ENCODE measurements at places on chromosomes 2 and 18. TPM values are rescaled to one million over a fixed set of nuclear protein-coding genes. Genes with fewer than 3 reads are reported as not detected.

CNDP2 gene
- 174 TPM for total RNA-seq

RFTN2 gene
- not detected for total RNA-seq

RBMS1 gene
- 0.31 TPM for total RNA-seq

NBEAL1 gene
- 10.0 TPM for total RNA-seq

KCNK3 gene
- 0.13 TPM for total RNA-seq

COL4A4 gene
- 3.4 TPM for total RNA-seq

BOK gene
- total RNA-seq = 0.08 TPM

DNA sequence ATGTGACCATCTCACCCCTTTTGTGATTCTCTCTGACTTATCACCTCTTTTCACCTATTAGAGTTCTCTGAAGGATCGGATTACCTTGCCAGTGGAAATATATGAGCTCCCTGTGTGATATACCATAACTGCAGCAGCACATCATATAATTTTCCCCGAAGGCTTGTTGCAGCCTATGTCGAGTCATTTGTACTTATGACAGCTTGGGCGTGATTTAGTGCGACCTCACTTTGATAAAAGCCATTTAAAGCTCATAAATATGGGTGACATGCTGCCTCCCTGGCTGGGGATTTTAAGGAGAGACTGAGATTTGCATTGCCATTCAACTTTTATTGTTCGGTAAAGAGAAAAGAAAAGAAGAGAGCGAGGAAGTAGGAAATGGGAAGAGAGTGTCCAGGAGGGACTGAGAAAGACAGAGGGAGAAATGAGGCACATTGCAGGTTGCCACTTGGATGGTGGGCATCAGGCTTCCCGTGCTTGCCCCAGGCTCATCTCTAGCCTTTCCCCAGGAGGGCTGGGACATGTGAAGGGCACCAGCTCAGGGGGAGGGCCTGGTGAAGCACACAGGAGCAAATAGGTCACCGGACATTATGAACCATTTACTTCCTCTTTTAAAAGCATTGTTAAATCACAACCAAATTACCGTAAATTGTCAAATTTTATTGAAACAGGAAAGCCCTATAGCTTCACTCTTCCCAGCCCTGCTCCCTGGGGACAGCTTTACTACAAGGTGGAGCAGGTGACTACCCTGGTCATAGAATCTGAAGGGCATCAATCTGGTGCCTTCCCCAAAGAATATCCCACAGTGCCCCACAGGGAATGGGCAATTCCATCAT is 161.3 kb downstream of the SETBP1 start:
- no peak overlapping the region for H3K4me3 ChIP-seq
- no peak for DNase-seq
- no peak overlapping the region for H3K27ac ChIP-seq
- H3K36me3 ChIP-seq = no peaks in the 10 kb centered on the region
- H3K4me1 ChIP-seq = peaks cover 23% of the 10 kb centered on the region
- no peaks in the 10 kb centered on the region for H3K27me3 ChIP-seq

DNA sequence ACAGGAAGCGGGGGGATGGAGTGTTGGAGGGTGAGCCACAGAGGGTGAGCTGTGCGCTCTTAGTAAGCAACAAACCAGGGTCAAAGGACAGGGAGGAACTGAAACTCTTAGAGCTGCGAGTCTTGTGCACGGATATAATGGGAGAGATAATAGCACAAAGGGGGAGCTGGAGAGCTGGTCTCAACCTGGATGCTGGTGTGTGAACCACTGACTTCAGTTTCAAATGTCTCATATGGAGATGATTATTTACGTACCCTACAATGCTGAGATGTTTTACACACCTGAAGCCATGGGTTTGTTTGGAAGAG is 35.9 kb downstream of the PTGR3 start:
- peaks cover 15% of the 10 kb centered on the region for H3K4me1 ChIP-seq
- no peak overlapping the region for H3K27ac ChIP-seq
- H3K27me3 ChIP-seq = no peaks in the 10 kb centered on the region
- H3K4me3 ChIP-seq = no peak overlapping the region

GRCh38 chr2:102010902-102011301 is 19.1 kb downstream of the IL1R2 start:
- H3K4me1 ChIP-seq = peaks cover 3% of the 10 kb centered on the region
- no peaks in the 10 kb centered on the region for H3K36me3 ChIP-seq
- DNase-seq = no peak
- no peaks in the 10 kb centered on the region for H3K27me3 ChIP-seq
- no peak overlapping the region for H3K4me3 ChIP-seq

- H3K4me3 ChIP-seq = no peak overlapping the region
- no peaks in the 10 kb centered on the region for H3K4me1 ChIP-seq
- H3K27ac ChIP-seq = no peak overlapping the region
- DNase-seq = no peak
Measured at GRCh38 chr2:9071032-9071431, 67.5 kb upstream of the MBOAT2 start.

DNA sequence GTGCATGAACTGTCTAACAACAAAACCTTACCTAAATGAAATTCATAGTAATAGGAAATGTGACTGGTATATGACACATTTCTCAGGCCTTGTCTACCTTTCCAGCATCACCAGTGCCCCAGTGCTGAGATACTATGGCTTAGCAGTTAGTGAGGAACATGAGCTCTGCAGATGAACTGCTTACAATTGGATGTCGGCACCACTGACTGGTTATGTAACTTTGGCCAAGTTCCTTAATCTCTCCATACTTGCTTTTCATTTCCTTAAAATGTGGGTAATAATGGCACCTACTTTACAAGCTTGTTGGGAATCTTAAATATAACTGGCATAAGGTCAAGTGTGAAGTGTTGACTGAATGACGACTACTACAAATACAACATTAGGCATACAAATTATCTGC is 136.3 kb downstream of the OLA1 start:
- H3K4me1 ChIP-seq = no peaks in the 10 kb centered on the region
- DNase-seq = no peak
- no peaks in the 10 kb centered on the region for H3K36me3 ChIP-seq
- H3K27me3 ChIP-seq = no peaks in the 10 kb centered on the region
- no peak overlapping the region for H3K4me3 ChIP-seq

DNA sequence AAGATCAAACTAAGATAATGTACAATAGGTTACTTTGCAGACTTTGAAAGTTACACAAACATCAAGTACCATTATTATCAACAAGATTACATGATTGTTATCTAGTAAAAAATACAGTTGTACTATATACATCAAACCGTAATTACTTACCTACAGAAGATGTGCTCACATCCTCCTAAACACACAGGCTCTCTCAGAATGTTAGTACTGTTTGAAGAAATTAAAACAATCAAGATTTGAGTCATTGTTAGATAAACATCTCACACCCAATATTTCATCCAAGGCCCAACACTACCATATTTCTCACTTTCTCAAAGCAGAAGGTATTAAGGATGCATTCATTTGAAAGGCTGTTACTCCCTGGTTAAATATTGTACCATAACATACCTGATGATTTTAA is 12.6 kb downstream of the BARD1 start:
- H3K36me3 ChIP-seq = peaks cover 6% of the 10 kb centered on the region
- H3K4me3 ChIP-seq = no peak overlapping the region
- no peaks in the 10 kb centered on the region for H3K4me1 ChIP-seq
- H3K27ac ChIP-seq = no peak overlapping the region
- no peaks in the 10 kb centered on the region for H3K27me3 ChIP-seq

DNA sequence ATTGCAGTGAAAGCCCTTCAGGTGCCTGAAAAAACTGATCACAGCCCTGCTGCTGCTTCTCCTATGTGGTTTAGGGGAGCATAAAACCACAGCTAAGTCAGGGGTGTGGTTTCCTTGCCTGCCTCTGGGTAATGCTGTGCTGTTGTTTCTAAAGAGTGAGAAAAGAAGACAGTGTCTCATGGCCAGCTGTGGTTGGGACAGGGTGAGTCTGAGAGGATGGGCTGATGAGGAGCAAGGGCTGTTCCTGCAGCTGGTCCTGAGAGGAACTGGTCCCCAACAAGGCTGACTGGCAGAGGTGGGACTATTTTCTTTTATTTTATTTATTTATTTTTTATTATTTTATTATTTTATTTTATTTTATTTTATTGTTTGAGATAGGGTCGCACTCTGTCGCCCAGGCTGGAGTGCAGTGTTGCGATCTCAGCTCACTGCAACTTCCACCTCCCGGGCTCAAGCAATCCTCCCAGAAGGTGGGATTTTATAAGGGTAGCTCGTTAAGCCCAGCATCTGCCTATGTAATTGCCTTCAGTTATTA is 236.7 kb downstream of the FHOD3 start:
- H3K36me3 ChIP-seq = no peaks in the 10 kb centered on the region
- no peaks in the 10 kb centered on the region for H3K27me3 ChIP-seq
- no peak overlapping the region for H3K4me3 ChIP-seq
- no peak for DNase-seq
- H3K4me1 ChIP-seq = no peaks in the 10 kb centered on the region

GRCh38 chr2:237558961-237559641 is 7.3 kb upstream of the PRLH start:
- no peak overlapping the region for H3K4me3 ChIP-seq
- H3K27ac ChIP-seq = no peak overlapping the region
- no peaks in the 10 kb centered on the region for H3K27me3 ChIP-seq
- peaks cover 19% of the 10 kb centered on the region for H3K4me1 ChIP-seq

DNA sequence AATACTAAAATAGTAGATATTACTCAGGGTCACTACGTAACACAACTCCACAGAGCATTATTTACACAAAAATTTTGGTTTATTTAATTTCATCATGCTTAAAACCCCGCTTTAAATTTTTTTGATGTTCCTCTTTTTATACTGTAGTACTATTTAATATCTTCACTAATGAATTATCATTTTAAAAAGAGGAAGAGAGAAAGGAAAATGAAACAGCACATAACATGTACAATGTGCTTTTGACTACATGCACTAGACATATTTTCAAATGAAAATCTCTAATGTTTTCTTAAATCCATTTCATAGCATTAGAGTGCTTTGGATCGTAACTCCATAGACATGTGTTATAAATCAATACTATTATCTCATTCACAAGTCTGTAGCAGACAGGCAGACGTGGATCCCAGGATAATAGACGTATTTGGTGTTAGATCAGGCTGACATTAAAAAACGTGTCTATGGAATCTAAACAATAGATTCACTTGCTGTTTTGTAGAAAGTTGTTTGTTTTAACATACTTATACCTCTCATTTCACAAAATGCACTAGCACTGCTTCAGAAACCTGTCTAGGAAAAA is 897.0 kb downstream of the CPS1 start:
- H3K27ac ChIP-seq = no peak overlapping the region
- no peak overlapping the region for H3K4me3 ChIP-seq
- no peak for DNase-seq
- H3K27me3 ChIP-seq = no peaks in the 10 kb centered on the region

DNA sequence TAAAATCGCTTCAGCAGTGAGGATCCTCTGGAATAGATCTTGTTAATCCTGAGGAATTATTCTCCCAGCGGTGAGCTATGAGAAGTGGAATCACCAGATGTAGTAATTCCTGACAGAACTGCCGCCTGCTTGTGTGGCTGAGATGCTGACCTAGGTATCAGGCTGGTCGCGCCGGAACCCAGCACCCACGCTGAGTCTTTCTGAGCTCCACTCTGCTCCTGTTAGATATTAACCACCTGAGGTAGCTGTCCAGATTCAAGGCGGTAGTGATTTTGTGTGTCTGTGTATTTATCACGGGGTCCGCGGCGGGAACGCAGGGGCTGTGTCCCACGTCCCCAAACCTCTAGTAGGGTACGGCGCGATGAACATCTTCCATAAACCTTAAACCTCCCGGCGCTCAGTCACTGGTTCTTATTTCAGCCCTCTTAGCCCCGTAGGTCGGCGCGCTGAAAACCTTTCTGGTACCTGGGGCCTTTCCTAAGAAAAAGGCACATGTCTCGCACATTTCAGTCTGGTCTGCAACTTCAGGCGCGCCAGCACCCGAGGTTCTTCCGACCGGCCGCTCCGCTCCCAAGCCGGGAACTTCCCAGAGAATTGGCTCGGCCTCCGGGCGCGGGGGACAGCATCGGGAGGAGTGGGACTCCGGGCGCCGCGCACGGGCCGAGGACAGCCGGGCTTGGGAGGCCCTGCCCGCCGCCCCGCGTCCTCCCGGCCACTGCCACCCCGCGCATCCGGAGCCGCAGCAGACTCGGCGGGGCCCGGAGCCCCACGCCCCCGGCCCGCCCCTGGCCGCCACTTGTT is 542 bp upstream of the CNNM3 start:
- peak overlapping the region; percentile 30 for H3K27ac ChIP-seq
- peak overlapping the region; percentile 78 for H3K4me3 ChIP-seq
- no peaks in the 10 kb centered on the region for H3K27me3 ChIP-seq
- no peak for DNase-seq

DNA sequence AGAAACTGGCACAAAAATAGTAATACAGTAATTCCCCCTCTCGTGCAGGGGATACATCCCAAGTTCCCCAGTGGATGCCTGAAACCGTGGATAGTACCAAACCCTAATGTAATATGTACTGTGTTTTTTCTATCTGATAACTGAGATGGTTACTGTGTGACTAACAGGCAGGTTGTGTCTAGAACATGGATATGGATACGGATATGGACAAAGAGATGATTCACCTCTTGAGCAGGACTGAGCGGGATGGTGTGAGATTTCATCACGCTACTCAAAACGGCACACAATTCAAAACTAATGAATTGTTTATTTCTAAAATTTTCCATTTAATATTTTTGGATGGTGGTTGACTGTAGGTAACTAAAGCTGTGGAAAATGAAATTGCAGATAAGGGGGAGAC is 3.4 kb downstream of the MBD1 start:
- no peak for DNase-seq
- peaks cover 8% of the 10 kb centered on the region for H3K4me1 ChIP-seq
- H3K27ac ChIP-seq = no peak overlapping the region
- H3K36me3 ChIP-seq = peaks cover 47% of the 10 kb centered on the region
- H3K27me3 ChIP-seq = no peaks in the 10 kb centered on the region
- no peak overlapping the region for H3K4me3 ChIP-seq

DNA sequence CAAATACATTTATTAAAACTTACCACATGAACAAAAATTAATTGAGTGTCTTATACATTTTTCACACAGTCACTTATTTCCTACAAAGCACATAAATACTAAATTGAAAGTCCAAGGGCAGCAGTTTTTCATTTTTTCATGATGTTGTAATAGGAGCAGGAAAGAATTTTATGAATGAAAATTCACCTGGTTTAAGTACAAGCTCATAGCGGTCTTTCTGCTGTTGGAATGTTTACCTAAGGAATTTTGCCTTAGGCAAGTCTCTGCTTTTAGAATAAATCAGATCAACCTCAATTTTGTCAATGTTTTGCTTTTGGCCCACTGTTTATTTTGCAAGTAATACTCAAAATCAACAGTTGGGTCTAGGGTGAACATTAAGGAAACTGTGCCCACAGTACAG is 40.0 kb downstream of the ETAA1 start:
- H3K4me3 ChIP-seq = no peak overlapping the region
- H3K27me3 ChIP-seq = no peaks in the 10 kb centered on the region
- no peak overlapping the region for H3K27ac ChIP-seq
- no peaks in the 10 kb centered on the region for H3K36me3 ChIP-seq
- no peak for DNase-seq

GRCh38 chr2:164438490-164439205 is 182.6 kb downstream of the GRB14 start:
- no peaks in the 10 kb centered on the region for H3K27me3 ChIP-seq
- H3K4me3 ChIP-seq = no peak overlapping the region
- no peak for DNase-seq
- no peak overlapping the region for H3K27ac ChIP-seq
- H3K4me1 ChIP-seq = no peaks in the 10 kb centered on the region

- no peak overlapping the region for H3K4me3 ChIP-seq
- no peak overlapping the region for H3K27ac ChIP-seq
- no peaks in the 10 kb centered on the region for H3K4me1 ChIP-seq
- DNase-seq = no peak
- H3K36me3 ChIP-seq = no peaks in the 10 kb centered on the region
Measured at GRCh38 chr2:190547886-190548285, 13.4 kb upstream of the NEMP2 start.

Data from GM12878 (cell line).